ENCODE measurements at places on chromosomes 1 and 21.

DNA sequence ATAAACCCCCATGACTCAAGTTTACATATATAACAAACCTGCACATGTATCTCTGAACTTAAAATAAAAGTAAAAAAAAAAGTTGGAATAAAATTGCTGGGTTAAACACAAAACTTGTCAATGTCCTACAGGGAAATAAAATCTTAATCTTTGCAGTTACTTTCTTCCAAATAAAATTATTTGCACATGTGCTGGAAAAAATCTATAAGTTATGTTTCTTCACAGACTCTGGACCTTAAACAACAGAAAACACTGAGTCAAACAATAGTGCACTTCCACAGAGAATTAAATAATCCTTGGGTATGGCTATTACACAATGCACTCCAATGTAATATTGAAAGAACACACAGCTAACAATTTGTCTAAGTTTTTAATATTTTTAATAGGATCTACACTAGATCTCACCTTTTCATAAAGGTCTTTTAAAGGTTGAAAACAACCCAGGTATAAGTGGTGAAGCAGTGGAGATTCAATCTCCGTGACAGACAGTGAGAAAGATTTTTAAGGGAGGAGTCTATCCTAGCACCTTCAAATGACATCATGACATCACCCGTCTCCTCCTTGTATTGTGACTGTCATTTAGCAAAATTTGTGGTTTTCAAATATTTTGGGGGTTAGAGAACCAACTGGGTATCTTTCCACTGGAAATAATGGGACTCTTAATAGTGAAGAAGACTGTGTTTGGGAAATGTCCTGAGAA lies 25.2 kb upstream of the FGGY start:
- DNase-seq, result no peak

- DNase-seq, result no peak
Measured at GRCh38 chr1:27603309-27603680, 649 bp downstream of the AHDC1 start.

- DNase-seq, result no peak
Measured at GRCh38 chr1:116502671-116503314, 68.0 kb downstream of the CD58 start.

GRCh38 chr1:173253046-173253445 lies 45.9 kb upstream of the TNFSF4 start:
- DNase-seq, result no peak

GRCh38 chr21:45317398-45318145 lies 29.9 kb upstream of the POFUT2 start:
- no peak for DNase-seq

GRCh38 chr1:241208910-241209379 lies 148.1 kb downstream of the RGS7 start:
- no peak for DNase-seq

DNA sequence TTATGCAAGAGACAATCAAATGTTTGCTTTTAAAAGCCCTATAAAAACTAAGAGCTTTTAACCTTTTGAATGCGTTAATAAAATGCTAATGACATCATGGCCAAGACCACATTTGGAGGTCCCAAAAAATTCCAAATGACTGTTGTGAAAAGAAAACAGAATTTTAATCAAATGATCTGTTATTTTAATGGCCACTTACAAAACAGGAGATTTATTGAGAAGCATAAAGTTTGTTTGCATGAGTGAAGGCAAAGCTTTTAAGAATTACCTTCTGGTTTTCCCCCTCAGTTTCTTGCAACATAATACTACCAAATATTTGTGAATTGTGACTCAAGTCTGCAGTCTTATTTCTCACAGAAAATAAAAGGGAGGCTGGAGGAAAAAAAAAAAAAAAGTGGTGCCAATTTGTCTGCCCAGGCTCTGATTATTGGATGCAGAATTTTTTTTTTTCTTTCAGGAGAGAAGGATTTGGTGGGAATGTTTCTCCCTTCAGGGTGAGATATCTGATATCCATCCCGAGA lies 60.7 kb downstream of the GORAB start:
- DNase-seq, result no peak

- DNase-seq, result no peak
Measured at GRCh38 chr1:193549081-193549480, 362.7 kb upstream of the B3GALT2 start.

All from stimulated activated CD8-positive, alpha-beta memory T cell treated with anti-CD3 and anti-CD28 coated beads, Interleukin-4, amount 100 ng/mL, for 48 hours (primary cell).